Thoracic aorta (tissue), 2 donors: ENCODE measurements at places on chromosomes 2 and 18.

GRCh38 chr18:77071711-77072292, 60.8 kb downstream of the MBP start:
- peak; percentile 49 for DNase-seq

DNA sequence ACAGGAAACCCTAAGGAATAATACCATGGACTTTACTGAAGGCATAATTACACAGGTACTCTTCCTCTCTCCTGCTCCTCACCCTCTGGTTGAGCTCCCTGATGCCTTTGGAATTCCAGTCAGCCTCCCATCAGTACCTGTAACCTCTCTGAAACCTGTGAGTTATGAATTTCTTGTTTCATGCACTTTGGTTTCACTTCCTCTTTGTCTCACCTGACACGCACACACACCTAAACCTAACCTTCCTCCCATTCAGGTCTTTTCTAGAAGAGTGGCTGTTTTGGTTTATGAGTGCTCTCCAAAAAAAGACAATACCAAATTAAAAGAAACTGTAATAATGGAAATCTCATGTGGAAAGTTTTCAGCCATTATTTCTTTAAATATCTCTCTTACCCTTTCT, 451.3 kb upstream of the VWC2L start:
- no peak for DNase-seq

- DNase-seq: no peak
Observed at GRCh38 chr2:18980786-18981430, 377.5 kb downstream of the OSR1 start.

DNA sequence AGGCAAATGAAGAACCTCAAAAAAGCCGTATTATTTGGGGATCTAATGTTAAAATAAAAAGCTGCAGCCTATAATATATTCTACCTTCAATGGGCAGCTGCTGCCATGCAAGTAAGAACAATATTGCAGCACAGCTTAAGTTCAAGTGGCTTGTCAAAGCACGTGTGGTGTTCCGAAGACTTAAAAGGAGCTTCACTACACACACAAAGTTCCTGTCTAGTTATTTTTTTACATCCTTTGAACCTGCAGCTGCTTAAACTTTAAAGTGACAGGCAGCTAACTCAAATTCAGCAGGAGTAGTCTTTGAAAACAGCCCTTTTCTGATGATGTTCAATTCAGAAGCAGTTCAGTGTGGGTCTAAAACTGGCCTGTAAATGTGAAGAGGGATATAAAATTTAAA, 85.8 kb upstream of the XIRP2 start:
- DNase-seq: no peak

DNA sequence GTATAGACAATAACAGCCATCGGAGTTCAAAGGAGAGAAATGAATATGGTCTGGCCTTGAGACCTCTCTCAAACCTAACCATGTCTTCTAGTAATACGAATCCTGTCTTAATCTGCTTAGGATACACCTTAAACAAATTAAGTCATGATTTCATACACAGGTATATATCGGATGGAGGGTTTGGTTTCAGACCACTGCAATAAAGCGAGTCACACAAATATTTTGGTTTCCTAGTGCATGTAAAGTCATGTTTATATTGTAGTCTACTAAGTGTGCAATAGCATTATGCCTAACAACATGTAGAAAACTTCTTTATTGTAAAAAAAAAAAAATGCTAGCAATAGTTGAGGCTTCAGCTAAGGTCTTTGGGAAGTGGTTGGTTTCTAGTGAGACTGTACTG, 73.8 kb downstream of the EML6 start:
- DNase-seq: no peak

DNA sequence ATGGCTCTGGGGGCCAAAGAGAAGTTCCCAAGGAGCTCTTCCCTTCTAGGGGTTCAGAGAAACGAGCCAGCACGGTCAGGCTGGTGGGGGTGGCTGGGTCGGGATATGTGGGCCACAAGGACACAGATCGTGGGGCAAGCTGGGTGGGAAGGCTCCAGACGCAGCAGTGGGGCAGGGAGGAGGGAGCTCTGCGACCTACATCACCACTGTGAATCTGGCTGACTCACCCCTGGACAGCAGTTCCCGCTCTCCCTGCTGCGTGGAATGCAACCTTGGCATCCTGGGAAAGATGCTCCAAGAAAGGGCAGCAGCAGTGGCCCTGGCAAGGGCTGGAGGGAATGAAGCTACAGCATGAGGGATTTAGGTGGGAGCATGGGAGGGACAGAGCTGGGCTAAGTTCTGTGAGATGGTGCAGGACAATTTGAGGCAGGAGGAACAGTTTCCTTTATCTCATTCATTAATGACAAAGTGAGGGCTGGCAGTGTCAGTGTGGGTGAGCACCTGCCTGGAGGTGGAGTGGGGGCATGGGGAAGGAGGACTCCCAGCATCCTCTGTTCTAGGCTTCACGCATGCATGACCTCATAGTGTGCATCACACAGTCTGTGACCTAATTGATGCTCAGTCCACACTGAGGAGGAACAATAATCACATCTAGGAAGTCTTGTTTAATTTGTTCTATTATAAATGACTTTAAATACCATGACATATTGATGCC, 25.0 kb downstream of the CELF4 start:
- DNase-seq: no peak

GRCh38 chr2:27638709-27639108, 9.9 kb downstream of the GPN1 start:
- no peak for DNase-seq

GRCh38 chr2:10935953-10936942, 24.5 kb downstream of the KCNF1 start:
- no peak for DNase-seq

DNA sequence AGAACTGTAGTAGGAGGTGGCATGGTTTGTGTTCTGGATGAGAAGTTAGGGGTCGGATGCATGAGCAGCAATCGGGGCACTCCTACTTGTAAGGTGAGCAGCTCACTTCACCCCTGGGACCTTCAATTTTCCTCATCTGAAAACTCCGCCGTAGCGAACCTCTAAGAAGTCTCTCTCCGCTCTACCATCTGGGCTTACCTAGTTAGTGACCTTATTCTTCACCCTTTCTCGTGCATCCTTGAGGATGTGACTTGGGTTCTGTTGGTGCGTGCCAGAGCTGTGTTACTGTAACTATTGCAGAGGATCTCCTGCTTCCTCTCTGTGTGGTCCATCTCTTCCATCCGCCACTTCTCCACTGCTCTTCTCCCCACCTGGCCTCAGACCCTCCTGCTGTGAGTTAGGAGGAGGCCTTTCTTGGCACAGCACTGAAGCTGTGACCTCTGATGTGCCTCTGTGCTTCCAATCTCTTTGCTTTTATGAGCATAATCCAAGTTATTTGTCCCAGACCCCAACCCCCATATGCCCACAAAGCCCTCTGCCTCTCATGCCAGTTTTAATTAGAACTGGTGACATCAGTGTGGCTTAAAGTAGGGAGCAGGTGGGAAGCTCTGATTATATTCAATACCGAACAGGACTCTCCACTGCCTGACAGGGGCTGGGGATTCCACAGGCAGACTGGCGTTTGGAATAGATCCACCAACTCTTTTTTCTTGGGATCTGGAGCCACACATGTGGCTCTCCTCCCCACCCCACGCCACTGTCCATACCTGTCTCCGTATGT, 178.4 kb downstream of the BCL2 start:
- no peak for DNase-seq

GRCh38 chr2:174699993-174700766, 64.1 kb downstream of the CHRNA1 start:
- DNase-seq: no peak

DNA sequence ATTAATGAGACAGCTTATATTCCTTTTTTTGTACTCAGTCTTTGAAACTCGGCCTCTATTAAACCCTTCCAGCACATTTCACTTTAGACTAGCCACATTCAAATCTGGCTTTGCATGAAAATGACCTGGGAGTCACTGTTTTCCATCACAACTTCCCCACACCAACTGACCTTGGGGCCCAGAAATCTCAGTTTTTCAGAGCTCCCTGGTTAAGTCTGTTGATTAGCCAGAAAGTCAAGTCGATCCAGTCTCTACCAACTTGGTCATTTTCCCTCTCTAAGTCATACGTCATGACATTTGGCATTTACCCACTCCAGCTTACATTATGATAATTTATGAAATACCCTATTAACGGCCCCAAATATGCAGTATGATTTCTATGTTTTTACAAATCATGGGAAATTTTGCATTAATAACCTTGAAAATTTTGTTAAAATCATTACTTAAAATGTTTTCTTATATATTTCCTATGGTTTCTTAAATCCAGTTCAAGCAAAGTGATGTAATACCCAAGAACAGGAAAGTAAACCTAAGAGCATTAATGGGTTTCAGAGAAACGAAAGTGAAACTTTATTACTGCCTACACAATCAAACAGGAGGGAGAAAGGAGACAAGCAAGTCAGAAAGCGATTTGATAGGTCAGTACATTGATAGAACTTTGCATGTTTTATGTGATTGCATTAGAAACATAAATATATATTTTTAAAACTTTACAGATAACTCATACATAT, 77.1 kb downstream of the SPATS2L start:
- DNase-seq: no peak

DNA sequence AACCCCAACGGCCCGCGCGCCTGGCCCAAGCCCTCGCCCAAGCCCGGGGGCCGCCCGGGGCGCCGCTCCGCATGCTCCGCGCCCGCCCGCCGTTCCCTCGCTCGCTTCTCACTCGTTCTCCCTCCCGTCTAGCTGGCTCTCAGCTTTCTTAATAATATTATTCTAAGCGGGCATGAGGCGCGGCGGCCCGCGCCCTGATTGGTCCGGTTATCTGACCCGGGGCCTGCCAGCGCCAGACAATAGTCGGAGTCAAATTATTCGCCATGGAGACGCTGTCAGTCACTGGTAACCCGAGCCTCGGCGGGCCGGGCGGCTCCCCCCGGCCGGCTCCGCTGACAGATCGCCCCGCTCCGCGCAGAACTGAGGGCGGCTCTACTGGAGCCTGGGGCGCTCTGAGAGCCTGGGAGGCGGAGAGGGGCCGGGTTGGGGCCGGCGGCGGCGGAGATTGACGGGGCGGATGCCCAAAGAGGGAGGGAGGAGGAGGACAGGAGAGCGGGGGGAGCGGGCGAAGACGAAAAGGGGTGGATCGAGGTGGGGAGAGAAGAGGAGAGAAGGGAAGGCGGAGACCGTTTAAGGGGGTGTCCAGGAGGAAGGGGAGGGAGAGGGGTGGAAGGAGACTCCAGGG, at the start of gene SIX2:
SIX2 (minus strand) TSS at position 150 of the 625 bp plus-strand sequence. CDS start 342 bp downstream, outside the sequence.
- DNase-seq: peak; percentile 79

GRCh38 chr2:65647249-65647842, 214.9 kb upstream of the SPRED2 start:
- DNase-seq: no peak

- no peak for DNase-seq
Observed at GRCh38 chr2:192025637-192026036, 169.1 kb downstream of the TMEFF2 start.
